CD8-positive, alpha-beta T cell (primary cell): ENCODE measurements at places on chromosomes 3 and 15.

- DNase-seq: peak; percentile 54
Observed at GRCh38 chr15:31265090-31265870, 61.4 kb upstream of the KLF13 start.

DNA sequence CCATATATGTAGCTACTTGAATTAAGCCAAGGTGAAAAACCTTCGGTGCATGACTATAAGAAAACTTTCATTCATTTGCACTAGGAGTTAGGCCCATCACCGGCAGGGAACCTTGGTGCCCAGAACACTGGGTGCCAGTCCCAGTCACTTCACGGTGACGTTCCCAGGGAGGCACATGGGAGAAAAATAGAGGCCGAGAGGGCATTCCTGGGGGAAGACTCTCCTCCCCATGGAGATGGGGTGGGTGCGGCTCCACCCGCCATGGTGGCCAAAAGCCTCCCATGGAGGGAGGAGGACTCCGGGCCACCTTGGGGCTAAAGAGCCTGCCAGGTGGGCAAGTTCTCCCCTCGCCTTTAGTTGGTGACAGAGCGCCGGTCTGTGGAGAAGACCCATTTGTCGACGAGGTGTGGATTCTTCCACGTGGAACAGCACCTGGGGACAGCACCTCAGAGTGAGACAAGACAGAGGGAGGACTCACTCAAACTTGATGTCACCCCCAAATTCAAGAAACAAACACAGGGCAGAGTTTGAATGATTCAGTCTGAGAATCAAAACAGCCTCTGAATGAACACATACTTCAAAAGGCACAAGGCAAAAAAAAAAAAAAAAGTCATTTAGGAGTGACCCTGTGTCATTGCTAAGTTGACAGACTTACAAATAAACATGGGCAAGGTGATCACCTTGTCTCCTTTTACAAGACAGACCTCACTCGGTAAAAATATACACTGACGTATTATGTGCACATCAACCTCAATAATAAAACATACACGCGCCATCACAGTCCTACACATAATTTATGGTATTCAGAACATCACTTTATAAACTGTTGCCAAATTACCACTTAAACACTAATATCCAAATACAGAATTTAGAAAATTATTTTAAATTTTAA lies 38.6 kb downstream of the ZXDC start:
- no peak for DNase-seq

- DNase-seq: no peak
Observed at GRCh38 chr3:129005526-129006303, 4.6 kb downstream of the EFCC1 start.

GRCh38 chr3:86793786-86794185 lies 197.2 kb downstream of the VGLL3 start:
- DNase-seq: no peak

- DNase-seq: no peak
Observed at GRCh38 chr15:76107169-76107568, 47.4 kb downstream of the TMEM266 start.

DNA sequence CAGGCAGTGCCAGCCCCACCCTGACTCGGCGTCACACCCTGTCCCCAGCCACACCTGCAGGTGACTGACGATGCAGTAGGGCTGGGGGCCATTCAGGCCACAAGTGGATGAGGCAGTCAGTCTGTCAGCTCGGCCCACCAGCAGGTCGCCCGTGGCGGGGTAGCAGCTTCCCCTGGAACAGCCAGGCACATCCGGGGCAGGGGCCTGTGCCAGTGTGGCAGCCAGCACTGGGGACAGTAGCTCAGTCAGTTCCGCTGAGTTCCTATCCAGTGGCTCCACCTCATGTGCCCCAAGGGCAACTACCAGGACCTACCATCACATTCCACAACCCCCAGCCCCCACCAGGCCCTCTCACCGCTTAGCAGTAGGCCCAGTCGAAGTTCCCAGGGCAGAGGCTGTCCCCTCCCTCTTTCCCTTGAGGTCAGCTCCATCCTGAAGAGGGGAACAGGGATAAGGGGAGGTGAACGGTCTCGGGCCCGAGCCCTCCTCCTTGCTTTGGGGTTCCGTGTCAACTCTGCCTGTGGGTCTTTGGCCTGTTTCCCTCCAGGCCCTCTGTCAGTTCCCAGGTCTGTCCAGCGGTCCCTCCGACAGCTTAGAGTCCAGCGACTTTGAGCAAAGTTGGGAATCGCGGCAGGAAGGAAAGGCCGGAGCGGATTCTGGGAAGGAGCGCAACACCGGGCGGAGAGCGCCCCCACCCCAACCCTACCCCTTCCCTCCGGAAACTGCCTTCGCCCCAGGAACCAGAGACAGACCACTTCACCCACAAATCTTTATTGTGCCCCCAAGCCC lies at the start of gene LAMB2:
Gene LAMB2 (minus strand): TSS at position 614 of the 789 bp plus-strand sequence. CDS start 183 bp downstream, at position 431.
- DNase-seq: no peak

- no peak for DNase-seq
Observed at GRCh38 chr3:176663837-176664831, 533.1 kb downstream of the TBL1XR1 start.

- DNase-seq: no peak
Observed at GRCh38 chr3:37863949-37864822, 2.5 kb downstream of the CTDSPL start.

- no peak for DNase-seq
Observed at GRCh38 chr15:64263567-64263966, 92.4 kb downstream of the CSNK1G1 start.

GRCh38 chr3:192570821-192571791 lies 156.2 kb downstream of the FGF12 start:
- no peak for DNase-seq

DNA sequence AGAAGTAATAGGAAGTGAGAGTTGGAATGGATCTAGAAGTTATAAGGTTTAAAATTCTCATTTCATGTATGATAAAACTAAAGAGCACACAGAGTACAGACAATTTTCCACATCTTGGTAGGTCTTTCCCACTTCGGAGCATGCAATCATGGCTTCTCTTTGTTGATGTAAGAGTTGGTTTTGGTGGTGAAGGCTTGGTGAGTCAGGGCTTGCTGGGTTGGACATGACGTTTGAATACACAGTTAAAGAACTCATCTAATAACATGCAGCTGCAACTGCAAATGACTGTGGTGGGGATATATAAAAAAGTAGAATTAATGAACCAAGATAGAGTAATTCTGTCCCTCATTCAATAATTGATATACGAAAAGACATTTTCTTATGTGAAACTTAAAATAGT lies 39.5 kb upstream of the GRM7 start:
- no peak for DNase-seq

- no peak for DNase-seq
Observed at GRCh38 chr3:71210257-71211007, 373.1 kb downstream of the FOXP1 start.

DNA sequence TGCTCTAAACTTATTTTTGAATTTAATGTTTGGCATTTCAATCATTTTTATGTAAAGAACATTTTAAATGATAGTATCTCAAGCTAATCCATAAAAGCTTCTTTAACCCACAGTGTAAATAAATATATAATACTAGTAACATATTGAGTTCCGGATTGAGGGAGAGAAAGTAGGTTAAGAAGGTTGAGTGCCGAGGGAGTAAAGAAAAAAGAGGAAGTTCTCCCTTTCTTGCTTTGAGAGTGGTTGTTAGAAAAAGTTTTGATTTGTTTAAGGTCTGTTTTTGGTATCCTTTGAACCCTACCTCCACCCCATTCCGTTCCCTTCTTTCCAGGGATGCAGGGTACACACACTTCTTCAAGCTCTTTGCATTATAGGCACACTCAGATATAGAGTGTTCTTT lies 130.8 kb downstream of the VPS8 start:
- DNase-seq: no peak

DNA sequence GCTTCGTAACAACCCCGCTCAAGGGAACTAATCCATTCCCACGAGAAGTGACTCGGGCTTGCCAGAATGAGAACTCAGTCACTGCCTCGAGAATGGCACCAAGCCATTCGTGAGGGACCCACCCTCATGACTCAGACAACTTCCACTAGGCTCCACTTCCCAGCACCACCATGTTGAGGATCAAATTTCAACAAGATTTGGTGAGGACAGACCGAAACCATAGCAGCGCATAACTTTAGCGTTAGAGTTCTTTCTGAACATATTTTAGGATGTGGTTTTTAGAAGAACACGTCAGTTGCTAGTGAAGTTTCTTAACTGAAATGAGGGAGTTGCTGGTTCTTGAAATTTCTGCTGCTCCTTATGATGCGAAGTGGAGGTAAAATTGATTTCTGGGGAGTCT lies 13.5 kb downstream of the PTPRG start:
- no peak for DNase-seq

DNA sequence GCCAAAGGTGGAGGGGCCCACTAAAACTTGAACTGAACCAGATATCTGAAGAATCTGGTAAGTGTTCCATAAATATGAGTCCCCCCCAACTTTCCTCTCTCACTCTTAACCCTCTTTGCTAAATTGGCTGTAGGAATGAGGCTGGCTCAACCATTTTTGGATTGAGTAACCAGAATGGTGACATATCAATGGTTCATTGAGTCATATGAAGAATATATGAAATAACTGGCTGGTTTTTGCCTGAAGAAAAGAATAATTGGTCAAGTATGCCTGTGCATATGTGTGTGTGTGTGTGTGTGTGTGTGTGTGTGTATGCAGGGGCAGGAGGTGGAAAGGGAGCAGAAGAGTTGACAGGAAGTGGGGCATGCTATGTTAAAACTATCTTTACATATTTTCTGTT lies 472.9 kb upstream of the THBS1 start:
- DNase-seq: no peak

DNA sequence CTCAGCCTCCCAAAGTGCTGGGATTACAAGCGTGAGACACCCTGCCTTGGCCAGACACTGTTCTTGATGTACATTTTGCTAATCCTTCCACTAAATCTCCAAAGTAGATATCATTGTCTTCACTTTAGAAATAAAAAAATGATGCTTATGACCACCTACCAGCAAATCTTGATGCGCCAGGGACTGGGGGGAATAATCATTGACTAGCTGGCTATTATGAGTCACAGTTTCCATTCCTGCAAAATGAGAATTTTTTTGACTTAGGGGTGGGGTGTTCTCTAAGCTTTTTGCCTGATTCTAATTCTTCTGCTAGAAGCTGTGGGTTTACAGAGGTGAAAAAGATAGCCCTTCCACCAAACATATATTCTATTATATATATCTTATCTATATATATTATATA lies 17.1 kb upstream of the RFC4 start:
- no peak for DNase-seq

DNA sequence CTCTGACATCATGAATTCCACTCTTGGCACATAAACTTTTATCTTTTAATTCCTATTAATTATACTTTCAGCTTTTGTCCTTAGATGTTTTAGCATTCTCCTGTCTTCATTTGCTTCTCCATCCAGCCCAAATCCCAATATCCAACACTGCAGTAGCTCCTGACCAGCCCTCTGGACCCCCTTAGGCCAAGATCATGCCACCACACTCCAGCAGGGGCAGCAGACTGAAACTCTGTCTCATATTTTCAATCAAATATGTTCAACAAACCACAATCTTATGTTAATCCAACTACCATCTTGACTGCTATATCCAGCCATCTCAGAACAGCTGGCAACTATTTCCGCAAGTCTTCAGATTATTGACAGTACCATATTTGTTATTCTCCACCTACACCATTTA lies 315.8 kb upstream of the ROBO2 start:
- no peak for DNase-seq

DNA sequence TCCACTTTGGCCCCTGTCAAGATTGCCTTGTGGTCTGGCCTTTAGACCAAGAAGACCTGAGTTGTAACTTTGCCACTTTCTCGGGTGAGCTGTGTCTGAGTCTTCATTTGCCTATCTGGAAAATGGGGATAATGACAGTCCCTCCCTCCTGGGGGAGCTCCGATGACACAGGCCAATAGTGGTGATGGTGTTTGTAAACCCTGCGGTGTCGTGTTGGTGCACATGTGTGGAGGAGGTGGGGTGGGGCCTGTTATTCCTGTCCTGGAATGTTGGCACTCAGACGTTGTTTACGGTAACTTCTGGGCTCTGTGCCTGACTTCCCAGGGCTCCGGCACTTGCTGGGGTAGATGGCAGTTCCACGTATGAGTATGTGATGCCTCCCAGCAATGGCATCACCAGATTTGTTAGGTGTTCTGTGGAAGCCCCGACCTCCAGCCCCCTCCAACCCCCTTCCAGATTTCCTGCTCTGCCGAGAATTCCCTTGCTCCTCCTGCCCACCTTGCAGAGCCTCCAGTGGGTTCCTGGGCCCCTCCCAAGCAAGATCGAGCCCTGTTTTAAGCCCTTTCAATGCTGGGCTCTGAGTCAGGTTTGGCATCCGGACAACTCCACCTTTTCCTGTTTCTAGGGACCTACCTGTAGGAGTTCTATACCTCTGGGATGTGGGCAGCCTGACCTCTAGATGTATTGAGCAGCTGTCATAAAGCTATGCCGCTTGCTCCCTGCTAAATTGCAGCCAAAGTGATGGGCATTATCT lies 31.4 kb downstream of the HRH1 start:
- no peak for DNase-seq

- no peak for DNase-seq
Observed at GRCh38 chr15:96331945-96332636, 1.6 kb downstream of the NR2F2 start.

- DNase-seq: no peak
Observed at GRCh38 chr15:40593165-40593564, 884 bp upstream of the KNL1 start.

- peak; percentile 76 for DNase-seq
Observed at GRCh38 chr3:4834403-4834866, 144.8 kb upstream of the BHLHE40 start.

DNA sequence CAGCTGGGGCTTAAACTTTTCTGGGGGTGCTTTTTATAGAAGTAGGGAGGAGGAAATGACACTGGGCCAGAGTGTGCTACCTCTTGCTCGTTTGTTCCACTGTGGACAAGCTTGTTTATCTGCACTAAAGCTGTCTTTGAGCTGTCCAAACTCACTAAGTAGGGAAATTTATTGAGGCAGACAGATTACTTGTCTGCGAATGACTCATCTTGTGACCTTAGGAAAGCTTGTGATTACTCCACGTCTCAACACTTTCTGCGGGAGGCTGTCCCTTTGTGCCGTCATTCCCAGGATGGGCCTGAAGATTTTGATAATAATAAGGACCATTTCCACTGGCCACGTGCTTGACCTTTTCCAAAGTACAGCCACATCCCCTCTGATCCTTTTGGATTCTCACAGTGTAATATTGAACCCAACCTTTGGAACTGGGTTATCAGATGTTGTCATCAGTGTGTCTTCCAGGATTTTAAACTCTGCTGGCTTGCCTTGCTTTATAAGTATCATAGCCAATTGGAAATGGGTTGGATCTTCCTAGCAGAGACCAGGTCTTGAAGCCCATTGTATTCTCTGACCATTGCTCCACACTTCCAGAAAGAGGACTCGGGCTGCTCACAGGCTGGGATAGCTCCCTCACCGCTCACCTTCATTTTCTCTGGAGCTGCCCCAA lies 84.7 kb downstream of the AGBL1 start:
- no peak for DNase-seq

DNA sequence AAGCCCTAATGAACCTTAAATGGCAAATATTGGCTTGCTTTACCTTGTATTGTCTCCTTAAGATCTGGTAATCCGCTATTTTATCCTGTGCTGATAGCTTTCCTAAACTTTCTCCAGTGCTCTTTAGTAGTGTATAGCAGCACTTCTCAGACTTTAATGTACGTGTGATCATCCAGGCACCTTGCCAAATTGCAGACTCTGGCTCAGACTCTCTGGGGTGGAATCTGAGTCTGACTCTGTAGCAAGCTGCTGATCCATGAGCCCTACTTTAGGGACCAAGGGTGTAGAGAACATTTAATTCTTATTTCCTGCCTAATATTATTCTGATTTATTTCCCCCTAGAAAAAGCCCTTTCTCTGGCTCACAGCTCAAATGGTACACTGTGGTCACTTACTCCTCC lies 518.8 kb upstream of the ZNF385D start:
- no peak for DNase-seq
